ENCODE measurements at places on chromosomes 11 and 22.

- peak; percentile 78 for DNase-seq
Measured at GRCh38 chr22:50341977-50342650, 1.0 kb upstream of the PPP6R2 start.

DNA sequence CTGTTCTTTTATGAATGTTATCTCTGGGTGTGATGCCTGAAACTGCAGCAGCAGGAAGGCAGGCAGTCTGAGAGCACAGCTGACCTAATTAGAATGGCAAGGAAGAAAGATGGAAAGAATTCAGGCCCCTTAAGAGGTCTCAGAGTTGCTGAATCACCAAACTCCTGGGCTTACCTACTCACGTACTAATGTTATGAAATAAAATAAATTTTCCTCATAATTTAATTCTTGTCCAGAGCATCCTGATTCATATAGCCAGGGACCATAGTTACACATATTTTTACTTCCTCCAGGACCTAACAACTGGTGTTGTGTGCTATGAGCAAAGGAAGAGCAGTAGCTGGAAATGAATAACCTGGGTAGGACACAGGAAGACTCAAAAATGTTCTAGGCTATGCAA is 41.9 kb downstream of the SNX19 start:
- no peak for DNase-seq

DNA sequence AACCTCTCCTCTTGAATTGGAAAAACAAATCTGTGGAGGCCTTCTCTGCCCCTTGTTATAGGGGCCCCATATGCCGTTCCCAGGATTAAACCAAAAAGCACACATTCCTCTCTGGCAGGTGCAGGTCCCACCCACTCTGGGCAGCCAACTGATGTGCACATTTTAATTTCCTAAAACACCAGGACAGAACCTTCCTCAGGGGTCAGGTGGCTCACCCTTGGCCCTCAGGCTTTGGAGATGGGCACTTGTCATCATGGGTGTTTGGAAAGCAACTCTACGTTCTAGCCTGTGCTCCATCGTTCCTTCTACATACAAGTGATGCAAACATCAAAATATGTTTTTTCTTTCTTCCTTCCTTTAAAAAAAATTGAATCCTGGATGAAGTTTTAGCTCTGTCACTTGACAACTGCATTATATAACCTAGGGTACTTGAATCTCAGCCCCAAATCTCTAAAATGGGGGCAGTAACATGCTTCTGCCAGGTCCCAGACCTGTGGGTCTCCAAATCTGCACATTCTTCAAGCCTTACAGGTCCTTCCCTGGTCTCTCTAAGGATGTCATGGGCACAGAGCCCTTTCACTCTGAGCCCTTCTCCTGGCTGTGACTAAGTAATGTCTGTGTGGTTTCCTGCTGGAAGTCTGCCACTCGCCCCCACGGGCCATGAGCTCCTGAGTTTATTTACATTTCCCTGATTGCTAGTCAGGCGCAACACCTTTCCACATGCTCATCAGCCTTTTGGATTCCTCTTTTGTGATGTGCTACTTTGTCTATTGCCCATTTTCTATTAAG is 43.8 kb downstream of the KCNQ1OT1 start:
- DNase-seq, result no peak

DNA sequence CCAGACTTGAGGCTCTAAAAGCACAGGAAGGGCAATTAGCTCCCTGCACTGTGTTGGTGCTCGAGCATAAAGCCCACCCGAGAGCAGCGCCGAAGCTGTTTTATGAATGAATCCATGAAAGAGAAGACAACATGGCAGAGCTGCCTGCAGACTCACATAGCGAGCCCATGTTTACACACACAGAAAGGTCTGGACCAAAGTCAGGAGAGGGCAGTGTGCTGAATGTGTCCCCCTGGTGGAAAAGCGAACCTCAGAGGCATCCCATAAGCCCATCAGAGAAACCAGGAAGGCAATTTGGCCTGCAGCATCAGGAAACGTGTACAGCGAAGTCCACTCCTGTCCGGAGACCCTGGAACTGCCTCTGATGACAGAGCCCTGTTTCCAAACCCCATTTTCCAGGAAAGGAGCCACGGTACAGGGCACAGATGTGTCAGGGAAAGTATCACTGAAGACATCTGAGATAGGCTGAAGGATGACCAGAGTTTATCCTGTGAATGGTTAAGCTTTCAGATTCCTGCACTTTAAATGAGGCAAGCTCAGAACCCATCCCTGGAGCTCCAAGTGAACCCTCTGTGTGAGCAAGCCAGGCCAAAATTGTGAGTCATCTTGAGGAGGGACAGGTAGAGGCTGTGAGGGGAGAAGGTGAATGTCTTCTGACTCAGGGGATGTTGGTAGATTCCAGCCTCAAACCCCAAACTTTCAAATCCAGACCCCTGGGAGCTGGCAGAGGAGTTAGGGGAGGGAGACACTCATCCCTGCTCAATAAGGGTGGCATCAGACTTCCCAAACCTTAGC is 36.9 kb downstream of the CHRDL2 start:
- no peak for DNase-seq

GRCh38 chr22:40218723-40219294 is 41.1 kb downstream of the TNRC6B start:
- no peak for DNase-seq

- no peak for DNase-seq
Measured at GRCh38 chr11:134142536-134142935, 73.7 kb downstream of the JAM3 start.

- DNase-seq, result no peak
Measured at GRCh38 chr11:133318221-133318620, 214.1 kb downstream of the OPCML start.

- DNase-seq, result no peak
Measured at GRCh38 chr22:27668828-27669797, 132.4 kb downstream of the MN1 start.

DNA sequence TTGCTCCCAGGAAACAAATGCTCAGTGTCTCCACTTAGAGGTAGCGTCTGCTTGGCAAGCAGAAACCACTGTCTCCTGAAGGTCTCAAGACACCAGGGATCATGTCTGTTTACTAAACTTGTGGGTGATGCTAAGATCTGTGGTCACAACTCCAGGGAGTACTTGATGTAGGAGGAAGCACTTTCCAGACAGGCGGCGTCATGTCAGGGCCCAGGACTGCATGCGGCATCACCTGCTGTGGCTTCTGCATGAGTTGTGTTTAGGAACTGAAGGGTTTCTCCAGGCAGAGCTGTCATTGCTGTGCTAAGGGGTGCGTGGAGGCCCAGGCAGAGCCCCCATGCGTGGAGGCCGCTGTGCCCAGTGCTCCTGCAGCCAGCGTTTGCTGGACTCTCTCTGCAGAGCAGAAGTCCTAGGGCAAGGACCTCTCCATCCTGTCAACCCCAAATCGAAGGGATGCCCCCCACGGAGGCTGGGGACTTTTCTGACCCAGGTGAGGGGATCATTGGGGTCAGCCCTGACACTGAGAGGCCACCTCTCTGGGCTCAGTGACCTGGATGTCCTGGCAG is 8.1 kb upstream of the PANX2 start:
- DNase-seq, result no peak

- DNase-seq, result no peak
Measured at GRCh38 chr11:9821008-9821752, 157.3 kb downstream of the SWAP70 start.

DNA sequence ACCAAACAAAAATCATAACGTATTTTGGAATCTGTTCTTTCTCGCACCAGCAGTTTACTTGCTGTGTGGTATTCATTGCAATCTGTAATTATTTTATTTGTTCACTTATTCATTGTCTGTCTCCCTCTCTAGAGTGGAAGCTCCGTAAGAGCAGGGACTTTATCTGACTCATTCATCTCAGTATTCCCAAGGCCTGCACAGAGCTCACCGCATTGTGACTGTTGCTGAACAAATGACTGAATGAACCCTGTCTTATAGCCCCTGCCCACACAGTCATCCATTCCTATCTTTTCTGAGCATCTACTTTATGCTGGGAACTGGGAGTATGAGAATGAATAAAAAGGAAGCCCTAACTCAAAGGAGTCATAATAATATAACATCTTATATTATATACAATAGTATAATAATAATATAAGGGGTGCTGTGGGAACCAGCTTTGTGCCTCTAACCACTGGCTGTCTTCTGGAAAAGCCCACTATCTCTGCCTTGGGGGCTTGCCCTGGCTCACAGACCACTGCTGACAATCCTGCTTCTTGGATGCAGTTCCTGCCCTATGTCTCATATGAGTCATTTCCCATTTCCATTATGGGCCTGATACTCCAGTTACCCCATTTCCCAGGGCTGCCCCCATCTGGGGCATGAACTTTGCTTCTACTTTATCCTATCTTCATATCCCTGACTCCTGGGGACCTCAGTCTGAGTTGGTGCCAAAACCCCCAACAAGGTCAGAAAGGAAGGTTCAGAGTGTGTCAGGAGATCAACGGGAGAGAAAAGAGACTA is 11.0 kb downstream of the XRRA1 start:
- DNase-seq, result no peak

DNA sequence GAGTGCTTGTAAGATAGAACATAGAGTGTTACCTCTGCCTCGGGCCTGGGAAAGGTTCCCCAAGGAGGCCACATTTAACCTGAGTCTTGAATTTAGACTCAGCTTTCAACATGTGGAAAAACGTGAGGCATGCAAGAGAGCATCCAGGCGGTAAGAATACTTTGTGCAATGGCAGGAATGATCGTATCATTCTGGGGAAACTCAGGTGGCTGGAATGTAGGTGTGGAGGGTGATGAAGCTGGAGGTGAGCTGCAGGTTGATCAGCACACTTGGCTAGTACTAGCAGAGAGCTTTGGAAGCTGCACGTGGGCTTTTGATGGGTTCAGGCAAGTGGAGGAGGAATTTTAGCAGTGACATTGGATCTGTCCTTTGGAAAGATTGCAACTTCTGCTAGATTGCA is 270.3 kb upstream of the RAG2 start:
- no peak for DNase-seq

- no peak for DNase-seq
Measured at GRCh38 chr22:48251629-48252028, 1489.2 kb downstream of the TBC1D22A start.

DNA sequence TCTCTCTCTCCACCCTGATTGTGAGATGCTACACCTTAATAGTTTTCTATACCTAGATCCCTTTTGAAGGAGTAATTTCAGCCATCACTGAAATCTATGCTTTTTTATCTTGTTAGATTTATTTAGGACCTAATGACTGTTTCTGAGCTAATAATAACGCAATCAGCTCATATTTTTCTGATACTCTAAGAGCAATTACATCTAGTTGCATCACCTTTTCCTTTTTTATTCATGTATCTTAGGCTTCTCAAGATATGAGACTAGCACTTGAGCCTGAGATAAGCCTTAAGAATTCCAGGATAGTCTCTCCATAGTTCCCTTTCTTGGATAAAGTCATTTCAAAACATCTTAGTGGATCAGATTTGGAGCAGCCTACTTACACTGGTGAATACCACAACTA is 25.1 kb upstream of the CAVIN3 start:
- DNase-seq, result no peak

- DNase-seq, result no peak
Measured at GRCh38 chr11:36193721-36194120, 95.5 kb downstream of the COMMD9 start.

GRCh38 chr11:31997955-31998354 is 92.9 kb upstream of the RCN1 start:
- DNase-seq, result no peak

- DNase-seq, result no peak
Measured at GRCh38 chr11:80520507-80520887, 1079.7 kb upstream of the TENM4 start.

- DNase-seq, result no peak
Measured at GRCh38 chr11:115663790-115664189, 159.6 kb upstream of the CADM1 start.

DNA sequence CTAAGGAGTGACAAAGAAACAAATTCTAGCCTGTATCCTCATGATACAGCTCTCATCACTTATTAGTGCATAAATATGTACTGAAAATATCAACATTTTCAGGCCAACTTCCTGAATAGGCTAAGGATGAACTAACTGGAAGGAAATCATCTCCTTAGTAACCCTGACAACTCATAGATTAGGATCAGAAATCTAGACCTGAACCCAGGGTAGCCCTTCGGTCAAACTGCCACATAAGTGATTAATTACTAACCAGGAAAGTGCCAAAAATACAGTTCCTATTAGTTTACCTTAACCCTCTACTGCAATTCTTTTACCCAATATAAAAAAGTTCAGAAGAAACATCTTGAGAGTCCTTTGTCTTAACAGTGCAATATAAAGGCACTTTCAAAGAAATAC is 40.0 kb downstream of the AMBRA1 start:
- no peak for DNase-seq

DNA sequence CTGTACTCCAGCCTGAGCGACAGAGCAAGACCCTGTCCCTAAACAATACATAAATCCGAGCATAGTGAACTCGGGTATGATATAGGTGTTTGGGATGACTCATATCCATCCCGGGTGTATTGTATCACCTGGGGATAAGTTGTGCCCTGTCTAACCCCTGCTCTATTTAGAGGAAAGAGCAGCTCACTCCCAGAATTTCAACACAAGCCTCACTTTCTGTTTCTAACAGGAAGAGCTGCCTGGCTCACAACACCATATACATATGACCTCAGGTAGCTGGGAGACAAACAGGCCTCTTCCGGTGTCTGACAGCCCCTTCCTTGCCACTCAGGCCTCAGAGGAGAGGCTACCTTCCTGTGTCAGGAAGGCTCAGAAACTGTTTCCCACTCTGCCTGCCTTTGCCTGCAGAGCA is 9.9 kb upstream of the MICALL1 start:
- no peak for DNase-seq

GRCh38 chr11:79419120-79419519 is 21.7 kb downstream of the TENM4 start:
- DNase-seq, result no peak

- DNase-seq, result no peak
Measured at GRCh38 chr11:114401311-114401710, 845 bp downstream of the RBM7 start.

DNA sequence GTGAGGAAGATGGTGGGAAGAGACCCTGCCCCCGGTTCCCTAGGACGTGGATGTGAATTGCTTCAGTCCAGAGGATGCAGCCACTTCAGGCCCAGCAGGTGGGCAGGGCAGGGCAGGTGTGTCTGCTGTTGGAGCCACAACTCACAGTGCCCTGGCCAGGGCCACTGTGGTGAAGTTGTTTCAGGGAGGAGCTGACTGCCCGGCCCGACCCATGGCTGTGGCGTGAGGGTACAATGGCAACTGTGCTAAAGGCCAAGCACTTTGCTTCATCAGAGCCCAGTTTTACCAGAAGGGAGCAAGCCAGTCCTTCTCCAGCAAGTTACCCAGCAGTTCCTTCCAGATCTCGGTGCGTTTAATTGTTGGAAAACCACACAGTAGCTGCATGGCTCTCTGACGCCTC is 1174.4 kb downstream of the BRD1 start:
- DNase-seq, result no peak

- DNase-seq, result no peak
Measured at GRCh38 chr22:17754233-17754925, 19.9 kb downstream of the BID start.

DNA sequence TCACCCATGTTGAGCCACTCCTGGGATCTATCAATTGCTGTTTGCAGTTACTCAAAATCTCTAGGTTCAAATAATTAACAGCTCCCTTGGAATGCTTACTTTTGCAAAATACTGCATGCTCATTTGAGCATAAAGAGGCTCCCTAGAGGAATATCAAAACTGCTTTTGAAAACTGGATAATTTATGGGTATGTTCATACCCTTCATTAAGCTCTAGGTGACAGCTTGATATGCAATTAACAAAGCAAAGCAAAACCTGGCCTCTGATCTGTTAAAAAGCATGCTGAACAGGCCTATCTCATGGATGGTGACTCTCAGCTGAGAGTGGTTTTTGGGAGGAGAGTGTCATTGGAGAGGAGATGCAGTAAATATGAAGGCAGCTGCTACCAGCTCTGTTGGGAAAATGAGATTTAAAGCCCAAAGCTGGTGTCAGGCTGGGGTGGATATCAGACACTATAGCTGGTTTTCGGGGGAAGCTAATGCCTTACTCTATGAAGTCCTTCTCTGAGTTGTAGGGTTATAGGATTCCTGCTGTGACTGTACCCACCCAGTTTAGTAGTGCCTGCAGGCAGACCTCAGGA is 110.9 kb downstream of the RASSF10 start:
- DNase-seq, result no peak

Measured in stimulated activated CD4-positive, alpha-beta T cell treated with anti-CD3 and anti-CD28 coated beads, Interleukin-1b, Interleukin-23, amount 100 ng/mL, for 24 hours (primary cell).